ENCODE measurements at places on chromosomes 4 and X.

DNA sequence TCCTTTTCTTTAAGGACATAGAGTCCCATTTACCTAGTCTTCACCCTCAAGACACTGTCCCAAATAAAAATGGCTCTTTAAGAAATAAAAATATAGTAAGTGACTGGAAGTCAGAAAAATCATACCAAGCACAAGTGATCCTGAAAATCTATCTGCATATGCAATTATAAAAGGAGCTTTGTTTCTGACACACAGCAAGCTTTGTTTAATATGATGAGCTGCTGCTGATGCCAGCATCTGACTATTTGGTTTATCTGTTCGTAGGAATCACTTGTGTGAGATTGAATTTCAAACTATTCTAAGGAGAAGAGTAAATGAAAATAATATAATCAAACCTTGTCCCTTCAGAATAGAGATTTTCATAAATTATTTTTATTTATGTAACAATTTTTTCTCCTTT is 332.4 kb downstream of the PCDH7 start:
- DNase-seq: no peak

DNA sequence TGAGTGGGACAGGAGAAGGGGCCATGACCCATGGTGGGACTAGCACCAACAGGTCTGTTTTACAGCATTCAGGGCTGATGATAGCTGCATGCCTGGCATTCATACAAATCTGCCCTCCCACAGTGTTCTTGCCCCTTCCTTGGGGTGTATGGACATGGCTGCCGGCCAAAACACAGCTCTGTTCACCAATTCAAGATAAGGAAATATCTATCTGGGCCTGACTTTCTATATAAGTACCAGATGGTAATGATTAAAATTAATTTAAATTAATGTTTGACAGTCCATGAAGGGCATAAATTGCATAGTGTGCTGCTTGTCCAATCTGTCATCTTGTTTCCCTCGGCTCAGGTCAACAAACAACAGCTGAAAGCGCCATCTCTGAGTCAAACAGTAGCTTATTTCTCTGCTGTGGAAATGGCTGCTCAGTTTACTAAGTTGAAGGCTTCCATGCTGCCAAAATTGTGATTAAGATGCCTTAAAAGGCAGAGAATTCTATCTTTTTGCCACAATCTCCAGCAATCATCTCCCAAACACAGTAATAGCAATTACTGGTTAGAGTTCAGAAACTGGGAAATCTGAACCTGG is 67.0 kb upstream of the TSPAN7 start:
- no peak for DNase-seq

DNA sequence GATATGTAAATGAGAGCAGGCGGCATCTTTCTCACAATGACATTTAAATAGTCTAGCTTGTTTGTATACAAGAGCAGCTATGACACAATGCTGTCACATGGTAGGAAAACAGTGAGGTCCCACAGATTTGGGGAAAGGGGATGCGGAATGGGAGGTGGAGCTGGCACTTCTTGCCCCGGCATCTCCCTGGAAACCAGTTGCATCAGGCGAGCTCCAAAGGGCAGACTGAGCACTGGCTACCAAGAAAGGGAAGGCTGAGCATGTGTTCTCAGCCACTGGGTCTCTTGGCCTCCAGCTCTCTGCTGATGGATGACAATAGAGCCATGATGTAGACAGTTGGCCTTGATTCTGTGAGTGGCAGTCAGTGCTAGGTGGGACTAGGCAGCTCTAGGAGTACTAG is 109.0 kb downstream of the UCHL1 start:
- DNase-seq: no peak

- DNase-seq: no peak
Measured at GRCh38 chr4:145735347-145735675, 55.4 kb downstream of the C4orf51 start.

DNA sequence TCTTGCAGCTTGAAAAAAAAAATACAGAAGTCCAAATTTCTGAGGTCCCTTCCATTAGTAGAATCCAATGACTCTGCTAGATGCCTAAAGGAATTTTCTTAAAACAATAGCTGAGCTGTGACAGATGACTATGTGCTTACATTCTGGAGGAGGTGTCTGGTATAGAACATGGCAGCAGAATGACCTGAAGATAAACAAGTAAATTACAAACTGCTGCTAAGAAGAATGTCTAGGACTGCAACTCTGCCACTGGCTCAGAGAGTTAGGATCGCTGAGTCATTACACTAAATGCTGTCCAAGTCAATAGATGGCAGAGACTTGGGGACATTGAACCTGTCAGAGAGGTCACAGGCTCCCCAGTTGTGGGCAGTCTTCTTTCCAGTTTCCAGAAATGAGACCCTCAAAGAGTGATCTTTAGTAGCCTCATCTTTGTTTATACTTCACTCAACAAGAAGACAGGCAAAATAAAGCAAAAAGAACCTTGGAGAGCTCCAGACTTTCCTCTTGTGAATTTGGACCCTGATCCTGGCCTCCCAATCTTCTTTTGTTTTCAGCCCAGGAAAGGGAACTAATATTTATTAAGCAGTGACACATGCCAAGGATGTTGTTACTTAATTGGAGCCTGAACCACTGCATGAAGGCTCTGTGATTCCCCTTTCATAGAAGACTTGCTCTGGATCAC is 56.4 kb upstream of the SCML1 start:
- no peak for DNase-seq

DNA sequence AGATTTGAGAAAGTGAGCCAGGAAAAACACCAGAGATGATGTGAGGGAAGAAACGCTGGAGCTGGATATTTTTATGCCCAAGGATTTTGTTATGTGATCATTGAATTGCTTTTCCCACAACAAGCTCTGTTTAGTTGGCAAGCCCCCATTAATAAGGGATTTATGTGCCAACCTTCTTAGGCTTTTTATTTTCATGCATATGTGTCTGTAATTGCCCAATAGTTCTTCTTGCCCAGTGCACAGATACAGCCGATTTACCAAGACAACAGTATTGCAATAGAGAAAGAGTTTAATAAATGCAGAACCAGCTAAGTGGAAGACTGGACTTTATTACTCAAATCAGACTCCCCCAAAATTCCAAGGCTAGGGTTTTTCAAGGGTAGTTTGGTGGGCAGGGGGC is 57.7 kb downstream of the TRIM2 start:
- DNase-seq: no peak

DNA sequence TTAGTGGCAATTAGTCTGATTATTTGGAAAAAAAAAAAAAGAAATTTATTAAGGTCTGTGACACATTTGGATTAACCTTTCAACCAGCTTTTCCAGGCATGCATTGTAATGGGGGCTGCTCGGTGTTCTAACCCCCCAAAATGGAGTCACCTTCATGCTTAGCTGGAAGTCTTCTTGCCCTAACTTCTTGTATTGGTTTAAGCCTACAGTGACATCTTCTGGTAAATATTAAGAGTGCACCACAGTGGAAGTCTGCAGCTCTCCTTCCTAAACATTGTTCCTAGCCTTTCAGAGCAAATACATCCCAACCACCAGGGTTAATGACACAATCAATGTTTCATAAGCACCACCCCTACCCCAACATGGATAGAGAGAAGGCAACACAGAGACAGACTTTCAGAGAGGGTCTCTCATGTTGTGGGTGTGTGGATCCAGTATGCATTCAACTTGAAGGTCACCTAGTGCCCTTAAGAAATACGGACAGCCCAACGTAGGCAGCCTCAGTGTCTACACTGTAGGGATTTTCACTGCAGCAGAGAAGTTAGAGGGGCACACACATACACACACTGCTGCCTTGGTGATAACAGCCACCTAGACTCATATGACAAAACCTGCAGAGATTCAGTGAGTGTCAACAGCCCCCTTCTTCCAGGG is 142.9 kb upstream of the MBNL3 start:
- no peak for DNase-seq

DNA sequence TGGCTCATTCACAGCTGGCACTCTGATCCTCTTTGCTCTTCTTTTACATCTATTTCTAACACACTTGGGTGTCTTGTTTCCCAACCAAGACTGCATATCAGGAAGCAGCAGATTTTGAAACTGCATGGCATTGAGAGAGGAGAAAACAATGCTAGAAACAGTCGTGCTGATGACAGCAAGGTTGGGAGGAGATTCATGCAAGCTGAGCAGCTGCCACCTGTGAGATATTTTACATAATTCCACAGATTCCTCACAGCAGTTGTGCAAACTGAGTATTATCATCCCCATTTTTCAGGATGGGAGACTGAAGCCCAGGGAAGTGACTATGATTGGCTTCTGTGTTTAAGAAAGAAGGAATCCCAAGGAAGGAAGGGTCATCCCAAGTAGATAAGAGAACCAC is 105.0 kb downstream of the SLC2A9 start:
- no peak for DNase-seq

DNA sequence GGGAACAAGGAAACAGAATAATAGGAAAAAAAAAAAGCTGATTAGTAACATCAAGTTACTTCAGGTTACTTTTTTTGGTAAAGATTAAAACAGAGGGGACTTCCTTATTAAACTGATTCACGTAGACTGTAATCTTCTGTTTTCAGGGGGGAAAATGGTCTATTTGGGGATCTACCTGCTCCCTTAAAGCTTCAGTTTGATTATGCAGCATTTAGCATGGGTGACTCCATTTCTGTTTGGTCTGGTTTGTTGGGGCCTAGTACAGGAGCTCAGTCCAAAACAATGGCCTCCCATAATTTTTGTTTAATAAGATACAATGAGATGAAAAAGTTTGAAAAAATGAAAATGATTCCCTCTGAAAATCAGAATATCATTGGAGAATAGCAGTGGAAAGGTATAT is 34.6 kb downstream of the TEC start:
- no peak for DNase-seq

DNA sequence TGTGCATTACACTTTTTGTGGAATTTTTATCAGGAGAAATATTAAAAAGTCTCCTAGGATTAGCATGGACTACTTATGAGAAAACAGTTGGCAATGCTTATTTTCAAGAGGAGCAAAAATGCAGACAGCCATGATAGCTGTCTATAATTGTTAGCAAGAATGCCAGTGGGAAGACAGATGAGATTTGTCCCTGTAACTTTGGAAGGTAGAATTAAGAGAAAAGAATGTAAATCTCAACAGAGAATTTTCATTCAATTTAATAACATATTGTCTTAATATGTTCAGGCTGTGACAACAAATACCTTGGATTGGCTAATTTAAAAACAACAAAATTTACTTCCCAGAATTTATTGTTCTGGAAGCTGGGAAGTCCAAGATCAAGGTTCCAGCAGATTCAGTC is 349.2 kb downstream of the IQCM start:
- DNase-seq: no peak

DNA sequence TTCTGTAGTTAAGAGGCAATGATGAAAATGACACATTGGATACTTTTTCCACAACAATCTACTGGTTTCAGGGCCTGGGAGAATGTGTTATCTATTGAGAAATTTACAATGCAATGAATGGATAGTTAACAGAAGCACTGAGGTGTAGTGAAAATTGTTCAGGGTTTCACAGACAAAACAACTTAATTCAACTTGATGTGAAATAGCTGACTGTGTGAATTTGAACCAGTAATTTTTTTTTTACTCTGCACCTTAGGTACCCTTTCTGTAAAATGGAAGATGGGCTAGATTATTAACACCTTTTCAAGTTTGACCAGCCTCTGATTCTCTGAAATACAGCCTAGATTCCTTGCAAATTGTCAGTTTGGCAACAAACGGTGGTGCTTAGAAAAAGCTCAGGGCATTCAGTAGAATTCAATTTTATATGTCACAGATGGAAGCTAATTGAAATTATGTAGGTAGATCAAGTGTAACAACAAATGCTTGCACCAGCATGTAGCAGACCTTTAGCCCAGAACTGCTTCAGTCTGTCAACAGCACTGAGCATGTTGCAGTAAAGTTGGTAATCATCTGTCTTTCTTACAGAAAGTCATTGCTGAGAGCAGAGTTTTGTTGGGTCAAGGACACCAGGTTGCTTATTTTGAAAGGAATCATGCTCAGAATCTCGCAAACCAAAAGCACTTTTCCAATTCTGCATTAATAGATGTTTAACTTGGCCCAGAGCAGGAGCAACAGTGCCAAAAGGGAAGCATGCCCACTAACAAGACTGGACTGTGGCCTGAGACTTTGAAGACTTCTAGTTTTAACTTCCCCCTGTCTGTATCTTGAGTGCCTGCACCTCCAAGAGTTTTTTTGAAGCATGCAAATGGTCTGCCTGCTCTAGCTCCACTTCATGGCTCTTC is 526.6 kb downstream of the PACRGL start:
- no peak for DNase-seq

DNA sequence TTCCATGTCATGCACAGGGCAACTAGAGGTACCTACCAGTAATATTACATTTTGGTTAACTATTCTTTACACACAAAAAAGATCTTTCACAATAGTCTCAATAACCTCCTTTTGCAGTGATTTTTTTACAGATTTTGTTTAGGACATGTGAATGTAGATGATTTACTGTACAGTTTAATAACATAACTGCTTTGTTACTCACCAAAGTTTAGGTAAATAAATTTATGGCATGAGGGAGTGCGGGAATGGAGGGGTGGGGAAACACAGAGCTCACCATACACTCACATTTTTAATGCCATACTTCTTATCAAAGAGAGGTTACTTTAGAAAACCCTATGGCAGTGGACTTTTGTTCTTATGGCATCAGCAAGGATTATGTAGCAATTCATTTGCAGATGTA is 93.1 kb upstream of the TEX13A start:
- DNase-seq: no peak

DNA sequence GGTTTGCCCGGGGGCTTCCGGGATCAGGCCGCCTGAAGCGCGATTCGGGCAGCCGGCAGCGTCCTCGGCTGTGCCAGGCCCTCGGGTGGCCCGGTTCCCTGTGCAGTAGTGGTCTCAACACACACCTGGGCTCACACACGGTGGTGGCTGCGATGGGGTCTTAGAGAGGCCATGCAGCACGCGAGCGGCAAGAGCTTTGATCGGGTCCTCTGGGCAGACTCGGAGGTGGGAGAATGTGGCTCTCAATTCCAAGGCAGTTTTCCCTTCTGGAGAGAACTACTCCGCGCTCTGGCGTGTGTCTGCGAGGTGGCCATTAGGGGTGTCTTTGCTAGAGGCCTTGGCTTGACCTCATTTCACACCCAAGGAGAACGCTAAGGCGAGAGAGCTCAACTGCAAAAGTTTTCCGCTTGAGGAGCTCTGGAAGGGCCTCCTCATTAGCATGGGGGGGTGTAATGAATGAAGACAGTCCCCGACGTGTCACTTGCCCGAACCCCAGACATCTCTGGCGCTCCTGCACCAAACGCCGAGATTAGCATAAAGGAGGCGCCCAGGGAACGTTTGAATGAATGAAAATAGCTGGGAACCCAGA is 771 bp upstream of the RBPJ start:
- DNase-seq: peak; percentile 28

- no peak for DNase-seq
Measured at GRCh38 chr4:16573739-16574138, 324.7 kb downstream of the LDB2 start.

- no peak for DNase-seq
Measured at GRCh38 chrX:15072880-15073279, 197.0 kb downstream of the ASB9 start.

All from omental fat pad (tissue), 4 donors.